WERI-Rb-1 (cell line): ENCODE measurements at places on chromosomes 7 and 10.

- no peak for DNase-seq
Measured at GRCh38 chr10:73905256-73906020, 5.5 kb upstream of the PLAU start.

DNA sequence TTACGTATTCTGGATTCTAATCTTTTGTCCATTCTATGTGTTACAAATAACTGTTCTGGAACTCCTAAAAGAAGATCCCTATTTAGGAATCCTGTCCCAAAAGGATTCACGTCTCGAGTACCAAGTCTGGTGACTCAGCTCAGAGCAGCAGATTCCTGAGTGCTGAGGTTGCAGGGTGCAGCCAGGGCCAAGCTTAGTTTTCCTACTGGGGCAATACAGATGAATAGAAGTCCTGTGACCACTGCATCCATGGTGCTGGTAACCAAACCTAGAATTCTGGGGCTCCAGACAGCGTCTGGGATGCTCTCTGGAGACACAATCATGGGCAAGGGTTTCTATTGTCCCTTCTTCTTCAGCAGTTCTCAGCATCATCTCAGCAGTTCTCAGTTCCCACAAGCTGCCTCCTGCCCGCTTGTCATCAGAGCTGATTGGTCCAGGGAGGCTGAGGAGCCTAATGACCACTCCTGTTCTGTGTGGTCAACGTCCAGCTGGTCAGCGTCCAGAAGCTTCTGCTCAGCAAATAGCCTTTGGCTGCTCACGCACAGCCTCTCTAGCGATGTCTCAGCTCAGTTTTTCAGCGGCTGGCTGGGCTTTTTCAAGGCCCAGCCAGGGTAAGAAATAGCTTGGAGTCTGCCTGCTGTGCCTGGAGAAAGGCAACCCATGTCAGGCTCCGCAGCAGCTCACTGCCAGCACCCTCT is 50.4 kb upstream of the C7orf33 start:
- no peak for DNase-seq

GRCh38 chr10:104297697-104298660 is 29.0 kb downstream of the GSTO2 start:
- peak; percentile 65 for DNase-seq

DNA sequence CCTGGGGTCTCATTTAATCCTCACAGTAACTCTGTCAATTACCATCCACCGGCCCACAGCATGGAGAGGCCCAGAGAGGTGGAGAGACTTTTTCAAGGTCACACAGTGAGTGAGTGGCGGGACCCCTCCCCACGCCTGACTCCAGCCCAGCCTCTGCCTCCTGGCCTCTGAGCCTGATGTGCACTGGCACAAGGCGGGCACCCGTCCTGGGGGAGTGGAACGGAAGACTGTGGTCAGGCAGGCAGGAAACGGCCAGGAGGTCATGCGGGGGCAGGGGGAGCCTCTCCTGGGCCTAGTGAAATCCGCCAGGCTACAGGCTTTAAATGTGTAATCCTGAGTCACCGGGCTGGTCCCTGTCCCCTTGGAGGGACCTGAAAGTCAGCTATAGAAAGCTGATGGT is 32.2 kb downstream of the ZCCHC24 start:
- DNase-seq, result peak; percentile 61

DNA sequence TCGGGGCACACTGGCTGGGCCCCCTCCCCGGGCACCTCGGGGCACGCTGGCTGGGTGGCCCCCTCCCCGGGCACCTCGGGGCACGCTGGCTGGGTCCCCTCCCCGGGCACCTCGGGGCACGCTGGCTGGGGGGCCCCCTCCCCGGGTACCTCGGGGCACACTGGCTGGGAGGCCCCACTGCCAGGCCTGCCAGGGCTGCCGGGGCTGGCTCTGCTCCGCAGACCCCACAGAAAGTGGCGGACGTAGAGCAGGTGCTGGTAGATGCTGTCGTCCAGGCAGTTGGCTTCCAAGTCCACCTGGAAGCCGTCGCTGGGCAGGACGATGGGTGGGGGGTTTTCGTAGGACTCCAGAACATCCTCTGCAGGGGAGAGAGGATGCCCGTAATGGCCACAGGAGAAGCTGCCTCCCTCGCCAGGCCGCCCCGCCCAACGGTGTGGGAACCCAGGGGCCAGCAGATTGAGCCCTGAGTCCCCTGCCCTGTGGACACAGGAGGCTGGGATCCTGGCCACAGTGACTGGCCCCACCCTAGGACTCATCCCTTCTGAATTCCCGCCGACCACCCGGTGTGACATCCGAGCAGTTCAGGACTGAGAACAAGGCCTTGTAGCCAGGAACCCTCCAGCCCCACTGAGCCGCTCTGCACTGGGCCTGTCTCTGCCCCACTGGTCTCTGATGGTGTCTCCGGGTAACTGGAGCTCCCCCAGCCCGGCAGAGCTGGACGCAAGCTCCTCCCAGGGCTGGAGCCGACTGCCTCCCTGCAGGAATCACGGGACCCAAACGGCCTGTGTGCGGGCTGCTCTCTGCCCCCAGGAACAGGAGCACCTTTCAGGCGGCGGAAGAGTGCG is 28.2 kb downstream of the AP5Z1 start:
- DNase-seq, result no peak
